A549 treated with ZK216348 at 1 μM for 4 hours (cell line): ENCODE measurements at places on chromosomes 12 and 14. TPM values are rescaled to one million over a fixed set of nuclear protein-coding genes. Genes with fewer than 3 reads are reported as not detected.

ATN1 gene
- 36.6 to 87.8 TPM (median 83.1 TPM) in 5 replicates for total RNA-seq

ALX1 gene
- 4.6 to 5.8 TPM (median 5.3 TPM) in 5 replicates for total RNA-seq

CPNE6 gene
- total RNA-seq = not detected in 5 replicates

PYM1 gene
- 36.7 to 44.1 TPM (median 39.9 TPM) in 5 replicates for total RNA-seq

NGB gene
- total RNA-seq = not detected in 5 replicates

LRP6 gene
- 12.6 to 21.9 TPM (median 14.9 TPM) in 5 replicates for total RNA-seq

CCDC175 gene
- not detected in 5 replicates for total RNA-seq

PPP2R5E gene
- 16.5 to 30.0 TPM (median 25.4 TPM) in 5 replicates for total RNA-seq

PTHLH gene
- 17.6 to 22.9 TPM (median 19.5 TPM) in 5 replicates for total RNA-seq

FITM1 gene
- total RNA-seq = not detected in 5 replicates

LMNTD1 gene
- not detected in 5 replicates for total RNA-seq
